Femur (tissue), 1 donor: ENCODE measurements at places on chromosomes 16 and 17.

- no peak for DNase-seq
Measured at GRCh38 chr16:85992779-85993178, 93.8 kb downstream of the IRF8 start.

DNA sequence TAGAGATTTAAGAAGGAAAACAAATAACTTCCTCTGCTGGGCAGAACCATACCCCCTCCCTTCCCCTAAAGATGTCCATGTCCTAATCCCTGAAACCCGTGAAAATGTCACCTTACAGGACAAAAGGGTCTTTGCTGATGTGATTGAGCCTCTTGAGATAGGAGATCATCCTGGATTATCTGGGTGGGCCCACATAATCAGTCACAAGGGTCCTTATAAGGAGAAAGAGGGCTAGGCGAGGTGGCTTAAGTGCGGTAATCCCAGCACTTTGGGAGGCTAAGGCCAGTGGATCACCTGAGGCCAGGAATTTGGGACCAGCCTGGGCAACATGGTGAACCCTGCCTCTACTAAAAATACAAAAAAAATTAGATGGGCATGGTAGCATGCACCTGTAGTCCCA, 12.0 kb upstream of the SLC39A11 start:
- no peak for DNase-seq

DNA sequence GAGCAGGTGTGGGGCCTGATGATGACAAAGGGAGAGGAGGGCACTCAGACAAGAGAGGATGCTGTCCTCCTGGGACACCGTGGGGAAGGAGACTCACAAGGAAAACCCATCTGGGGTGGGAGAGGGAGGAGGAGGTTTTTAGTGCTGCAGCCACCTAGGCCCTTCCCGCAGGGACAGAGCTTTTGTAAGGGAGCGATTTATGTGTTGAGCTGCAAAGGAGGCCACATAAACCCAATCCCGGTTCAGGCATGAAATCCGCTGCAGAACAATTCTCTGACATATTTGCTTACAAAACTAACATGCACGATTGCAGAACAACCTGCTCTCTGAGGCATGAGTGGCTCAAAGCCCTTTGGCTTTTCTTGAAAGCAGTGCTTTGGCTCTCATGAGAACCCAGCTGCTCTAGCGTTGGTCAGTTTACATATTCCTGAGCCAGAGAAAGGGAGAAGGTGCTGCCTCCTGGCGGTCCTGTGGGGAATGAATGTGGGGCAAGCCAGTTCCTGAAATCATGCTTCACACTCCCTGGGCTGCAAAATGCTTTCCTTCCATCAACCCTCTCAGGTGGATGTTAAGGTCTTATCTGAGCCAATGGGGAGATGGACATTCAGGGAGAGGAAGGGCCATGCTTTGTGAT, 122.4 kb upstream of the NLRP1 start:
- peak; percentile 77 for DNase-seq

GRCh38 chr16:55968221-55968620, 93.0 kb upstream of the CES5A start:
- no peak for DNase-seq
